ENCODE measurements at places on chromosomes 4 and X.

- H3K36me3 ChIP-seq, result no peaks in the 10 kb centered on the region
- DNase-seq, result no peak
- H3K4me3 ChIP-seq, result no peak overlapping the region
- no peaks in the 10 kb centered on the region for H3K4me1 ChIP-seq
- no peak overlapping the region for H3K27ac ChIP-seq
- H3K27me3 ChIP-seq, result no peaks in the 10 kb centered on the region
These were observed 104.7 kb upstream of the GPM6A start for GRCh38 chr4:175916626-175917351.

GRCh38 chrX:110146521-110146920 lies 143.6 kb downstream of the TMEM164 start:
- no peaks in the 10 kb centered on the region for H3K27me3 ChIP-seq
- no peak overlapping the region for H3K4me3 ChIP-seq
- peak; percentile 39 for DNase-seq
- peaks cover 3% of the 10 kb centered on the region for H3K36me3 ChIP-seq
- no peak overlapping the region for H3K27ac ChIP-seq

GRCh38 chr4:173346074-173346473 lies 11.9 kb upstream of the HMGB2 start:
- H3K4me1 ChIP-seq, result no peaks in the 10 kb centered on the region
- H3K27ac ChIP-seq, result no peak overlapping the region
- no peak overlapping the region for H3K4me3 ChIP-seq
- H3K27me3 ChIP-seq, result no peaks in the 10 kb centered on the region
- peaks cover 5% of the 10 kb centered on the region for H3K36me3 ChIP-seq

DNA sequence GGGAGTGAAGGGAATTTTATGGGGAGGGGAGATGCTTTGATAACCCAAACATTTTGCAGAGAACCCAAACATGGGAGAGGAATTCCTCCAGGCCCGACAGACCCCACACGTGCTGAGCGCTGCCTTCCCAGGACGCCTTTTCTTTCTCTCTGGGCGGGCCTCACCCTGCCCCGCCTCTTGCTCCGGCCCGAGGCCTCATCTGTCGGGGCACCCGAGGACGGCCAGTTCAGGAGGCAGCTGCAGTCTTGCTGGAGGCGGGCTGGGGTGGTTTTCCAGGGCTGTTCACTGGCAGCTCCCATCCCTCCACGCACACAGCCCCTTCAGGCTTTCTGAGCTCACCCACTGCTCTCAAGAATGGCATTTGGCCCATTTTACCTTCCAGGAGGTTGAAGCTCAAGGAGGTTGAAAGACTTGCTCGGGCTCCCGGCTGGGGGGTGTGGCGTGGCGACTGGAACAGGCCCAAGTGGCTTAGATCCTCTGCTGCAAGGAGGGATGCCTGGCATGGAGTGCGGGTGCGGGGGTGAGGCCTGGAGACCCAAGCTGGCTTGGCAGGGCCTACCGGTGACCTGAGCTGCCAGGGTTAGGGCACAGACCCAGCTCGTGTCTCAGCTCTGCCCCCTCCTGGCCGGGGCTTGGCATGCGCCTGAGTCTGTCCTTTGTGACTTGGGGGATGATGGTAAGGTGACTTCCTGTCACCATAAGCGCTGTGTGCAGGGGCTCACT lies 99.2 kb downstream of the PSAPL1 start:
- DNase-seq, result peak; percentile 70
- no peaks in the 10 kb centered on the region for H3K4me1 ChIP-seq
- H3K27me3 ChIP-seq, result no peaks in the 10 kb centered on the region
- no peak overlapping the region for H3K27ac ChIP-seq
- no peaks in the 10 kb centered on the region for H3K36me3 ChIP-seq
- no peak overlapping the region for H3K4me3 ChIP-seq

- no peaks in the 10 kb centered on the region for H3K36me3 ChIP-seq
- H3K27ac ChIP-seq, result no peak overlapping the region
- H3K4me3 ChIP-seq, result no peak overlapping the region
- no peaks in the 10 kb centered on the region for H3K4me1 ChIP-seq
- peaks cover 10% of the 10 kb centered on the region for H3K27me3 ChIP-seq
These were observed 7.4 kb downstream of the ARHGAP10 start for GRCh38 chr4:147739239-147739823.

DNA sequence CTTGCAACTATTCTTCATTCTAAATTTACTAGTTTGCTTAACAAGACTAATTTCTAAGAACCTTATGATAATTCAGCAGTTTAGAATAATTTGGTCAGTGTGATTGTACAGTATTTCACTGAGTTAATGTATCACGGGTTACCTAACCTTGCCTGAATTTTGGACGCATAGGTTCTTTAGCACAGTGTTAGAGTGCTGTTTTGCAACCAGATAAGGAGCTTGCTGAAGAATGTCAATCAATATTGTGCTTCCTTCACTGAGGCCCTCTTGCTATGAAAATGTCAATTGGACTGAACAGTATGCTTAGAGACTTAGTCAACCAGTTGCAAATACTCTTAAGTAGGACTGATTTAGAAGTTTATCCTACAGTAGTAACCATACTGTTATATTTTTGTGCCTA lies 19.6 kb downstream of the VAMP7 start:
- peaks cover 31% of the 10 kb centered on the region for H3K36me3 ChIP-seq
- no peaks in the 10 kb centered on the region for H3K4me1 ChIP-seq
- no peak overlapping the region for H3K4me3 ChIP-seq
- no peak overlapping the region for H3K27ac ChIP-seq

GRCh38 chr4:110616238-110617074 lies 6.4 kb downstream of the PITX2 start:
- H3K27ac ChIP-seq, result no peak overlapping the region
- H3K36me3 ChIP-seq, result no peaks in the 10 kb centered on the region
- DNase-seq, result no peak
- H3K4me1 ChIP-seq, result no peaks in the 10 kb centered on the region
- H3K27me3 ChIP-seq, result no peaks in the 10 kb centered on the region

DNA sequence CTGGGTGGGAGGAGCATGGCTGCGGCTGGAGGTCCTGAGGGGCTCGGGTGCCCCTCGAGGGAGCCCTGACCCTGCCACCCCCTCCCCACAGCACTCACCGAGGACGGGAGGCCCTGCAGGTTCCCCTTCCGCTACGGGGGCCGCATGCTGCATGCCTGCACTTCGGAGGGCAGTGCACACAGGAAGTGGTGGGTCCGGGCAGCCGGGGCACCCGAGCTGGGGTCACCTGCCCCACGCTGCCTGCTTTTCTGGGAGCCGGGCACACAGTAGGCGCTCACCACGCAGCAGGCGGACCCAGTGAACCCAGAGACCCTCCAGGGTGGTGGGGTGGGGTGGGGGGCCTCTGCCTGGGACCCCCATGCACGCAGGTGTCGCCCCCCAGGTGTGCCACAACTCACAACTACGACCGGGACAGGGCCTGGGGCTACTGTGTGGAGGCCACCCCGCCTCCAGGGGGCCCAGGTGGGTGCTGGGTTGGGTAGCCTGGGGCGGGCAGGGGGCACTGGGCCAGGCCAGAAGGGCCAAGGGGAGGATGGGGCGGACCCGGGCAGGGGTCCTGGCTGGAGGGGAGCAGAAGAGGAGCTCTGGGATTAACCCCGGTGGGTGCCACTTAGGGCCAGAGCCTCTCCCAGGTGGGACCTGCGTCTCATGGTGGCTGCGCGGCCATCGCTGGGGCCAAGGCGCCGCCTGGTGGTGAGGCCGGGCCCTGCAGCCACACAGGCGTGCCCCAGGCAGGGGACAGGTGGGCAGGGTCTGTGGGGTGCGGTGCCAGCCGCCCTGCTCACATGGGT lies 1.4 kb downstream of the HGFAC start:
- no peaks in the 10 kb centered on the region for H3K4me1 ChIP-seq
- no peak overlapping the region for H3K27ac ChIP-seq
- no peaks in the 10 kb centered on the region for H3K36me3 ChIP-seq
- H3K27me3 ChIP-seq, result no peaks in the 10 kb centered on the region

DNA sequence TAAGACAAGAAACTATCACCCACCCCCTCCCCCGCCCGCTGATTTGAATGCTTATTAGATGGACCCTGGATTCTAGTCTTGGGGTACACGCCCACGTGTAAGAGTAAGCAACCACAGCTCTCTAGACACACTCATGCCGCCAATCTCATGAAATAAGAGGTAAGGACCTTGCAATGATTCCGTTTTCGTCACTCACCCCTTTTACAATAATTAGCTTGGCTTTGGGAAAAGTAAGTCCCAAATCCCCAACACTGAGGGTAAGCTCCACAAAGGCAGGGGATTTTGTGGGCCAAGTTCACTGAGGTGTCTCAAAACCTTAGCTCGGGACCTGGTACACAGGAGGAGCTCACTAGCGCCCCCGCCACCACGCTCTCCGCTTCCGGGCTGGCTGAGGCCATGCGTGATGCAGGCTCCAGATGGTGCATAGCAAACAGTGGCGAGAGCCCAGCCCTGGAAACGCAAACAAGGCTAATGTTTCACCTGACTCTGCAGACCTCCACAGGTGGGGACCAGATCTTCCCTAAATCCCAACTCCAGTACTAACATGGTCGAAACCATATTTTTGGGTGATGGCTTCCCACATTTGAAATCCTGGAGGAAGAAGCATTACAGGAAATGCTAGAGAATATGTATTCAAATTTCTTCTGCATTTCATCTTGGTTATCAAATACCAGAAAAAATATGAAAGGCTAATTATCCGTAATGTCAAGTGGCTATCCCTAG lies 4.1 kb downstream of the PLAC8 start:
- peaks cover under 1% of the 10 kb centered on the region for H3K36me3 ChIP-seq
- peaks cover 61% of the 10 kb centered on the region for H3K4me1 ChIP-seq
- H3K27ac ChIP-seq, result peak overlapping the region; percentile 88
- DNase-seq, result peak; percentile 90
- peak overlapping the region; percentile 62 for H3K4me3 ChIP-seq
- no peaks in the 10 kb centered on the region for H3K27me3 ChIP-seq

DNA sequence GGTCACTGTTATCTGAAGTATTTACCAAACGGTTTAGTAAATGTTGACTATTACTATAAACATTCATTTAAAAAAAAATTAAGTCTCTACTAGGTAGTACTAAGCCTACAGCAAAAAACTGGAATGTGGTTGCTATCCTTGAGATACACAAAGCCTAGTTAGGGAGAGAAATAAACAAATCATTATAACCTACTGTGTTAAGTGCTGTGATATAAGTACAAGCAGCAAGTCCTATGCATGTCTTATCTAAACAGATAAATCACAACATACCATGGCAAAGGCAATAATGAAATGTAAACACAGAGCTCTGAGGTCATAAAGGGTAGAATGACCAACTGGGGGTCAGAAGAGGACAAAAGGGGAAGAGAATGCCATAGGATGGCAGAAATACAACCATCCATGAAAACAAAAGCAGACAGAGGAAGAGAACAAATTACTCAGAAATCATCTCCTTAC lies 92.2 kb downstream of the RNF150 start:
- no peaks in the 10 kb centered on the region for H3K36me3 ChIP-seq
- no peak for DNase-seq
- no peaks in the 10 kb centered on the region for H3K4me1 ChIP-seq
- H3K27me3 ChIP-seq, result no peaks in the 10 kb centered on the region

- DNase-seq, result no peak
- no peaks in the 10 kb centered on the region for H3K4me1 ChIP-seq
- no peaks in the 10 kb centered on the region for H3K36me3 ChIP-seq
- no peaks in the 10 kb centered on the region for H3K27me3 ChIP-seq
These were observed 687.1 kb upstream of the MAGEB2 start for GRCh38 chrX:29528281-29528680.

DNA sequence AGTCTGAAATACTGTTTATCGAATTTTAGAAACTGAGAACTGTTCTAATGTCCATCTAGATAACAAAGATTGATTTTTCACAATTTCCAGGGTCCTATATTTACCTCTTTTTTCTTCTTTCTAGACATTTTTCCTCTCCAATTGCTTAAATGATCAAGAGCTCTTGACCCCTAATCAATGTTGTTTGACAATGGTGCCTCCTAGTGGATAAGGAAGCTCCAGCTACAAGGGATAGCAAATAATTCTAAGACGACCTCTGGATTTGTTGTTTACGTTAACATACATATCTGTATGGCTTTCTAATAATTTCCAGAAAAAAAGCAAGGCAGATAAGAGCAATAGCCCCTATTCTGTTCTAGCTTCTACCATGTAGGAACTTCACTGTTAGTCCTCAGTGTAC lies 35.8 kb downstream of the GPR82 start:
- DNase-seq, result no peak
- H3K27ac ChIP-seq, result no peak overlapping the region
- no peaks in the 10 kb centered on the region for H3K4me1 ChIP-seq
- no peaks in the 10 kb centered on the region for H3K27me3 ChIP-seq
- no peaks in the 10 kb centered on the region for H3K36me3 ChIP-seq
- H3K4me3 ChIP-seq, result no peak overlapping the region

GRCh38 chrX:125651426-125651825 lies 331.8 kb downstream of the TEX13C start:
- no peak for DNase-seq
- no peaks in the 10 kb centered on the region for H3K27me3 ChIP-seq
- no peaks in the 10 kb centered on the region for H3K36me3 ChIP-seq
- no peak overlapping the region for H3K4me3 ChIP-seq
- H3K27ac ChIP-seq, result no peak overlapping the region
- H3K4me1 ChIP-seq, result no peaks in the 10 kb centered on the region

DNA sequence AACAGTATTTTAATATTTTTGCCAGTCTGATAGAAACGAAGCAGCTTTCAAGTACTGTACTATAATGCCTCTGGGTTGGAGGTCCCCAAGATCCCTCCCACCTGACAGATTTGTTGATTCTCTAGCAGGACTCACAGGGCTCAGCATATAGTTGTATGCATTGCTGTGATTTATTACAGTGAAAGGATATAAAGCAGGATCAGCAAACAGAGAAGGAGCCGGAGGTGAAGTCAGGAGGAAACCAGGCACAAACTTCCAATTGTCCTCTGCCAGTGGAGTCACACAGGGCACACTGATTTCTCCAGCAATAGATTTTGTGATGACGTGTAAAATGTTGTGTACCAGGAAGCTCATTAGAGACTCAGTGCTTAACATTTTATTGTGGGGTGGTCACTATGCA lies 19.0 kb downstream of the USP53 start:
- DNase-seq, result no peak
- no peaks in the 10 kb centered on the region for H3K4me1 ChIP-seq
- no peak overlapping the region for H3K27ac ChIP-seq
- no peak overlapping the region for H3K4me3 ChIP-seq
- no peaks in the 10 kb centered on the region for H3K27me3 ChIP-seq

DNA sequence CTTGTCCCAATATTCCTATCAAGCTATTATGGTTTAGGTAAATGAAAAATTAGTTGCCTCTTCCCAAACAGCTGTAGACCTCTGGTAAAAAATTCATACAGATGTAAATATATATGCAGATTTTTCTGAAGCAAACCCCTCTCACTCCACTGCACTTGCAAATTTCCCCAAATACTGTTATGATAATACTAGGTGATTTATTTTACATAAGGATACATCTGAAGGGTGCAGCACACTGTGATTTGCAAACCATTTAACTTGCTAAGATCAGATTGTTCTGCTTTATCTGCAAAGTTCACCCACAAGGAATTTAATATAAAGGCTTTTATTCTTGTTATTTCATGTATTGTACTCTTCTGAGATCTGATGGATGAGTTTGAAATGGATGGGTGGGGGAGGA lies 177.0 kb downstream of the GPAT3 start:
- no peaks in the 10 kb centered on the region for H3K27me3 ChIP-seq
- no peaks in the 10 kb centered on the region for H3K4me1 ChIP-seq
- no peak for DNase-seq

DNA sequence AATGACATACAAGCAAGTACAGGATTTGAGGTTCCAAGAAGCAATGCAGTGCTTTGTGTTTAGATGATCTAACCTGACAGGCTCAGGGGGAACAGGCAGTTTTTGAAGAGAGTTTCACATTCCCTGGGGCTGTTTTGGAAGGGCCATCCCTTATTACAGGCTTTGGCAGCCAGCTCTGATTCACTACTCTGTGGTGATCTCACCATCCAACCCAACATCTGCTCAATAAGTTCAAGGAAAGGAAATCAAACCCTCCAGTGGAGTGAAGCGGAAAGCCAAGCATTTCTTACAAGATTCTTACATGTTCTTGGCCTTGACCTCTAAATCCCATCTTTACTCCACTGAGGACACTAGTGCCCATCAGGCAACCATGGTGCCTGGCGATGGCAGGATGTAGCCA lies 7.5 kb downstream of the IDS start:
- H3K4me1 ChIP-seq, result peaks cover 8% of the 10 kb centered on the region
- no peak for DNase-seq
- H3K4me3 ChIP-seq, result no peak overlapping the region

All from DND-41 (cell line).